Tongue (tissue), 3 donors: ENCODE measurements at places on chromosomes 11 and 22.
A peak's percentile ranks its signal among the peaks of the same experiment; 100 is the strongest.

- DNase-seq, result no peak
Observed at GRCh38 chr11:68340784-68341556, 28.6 kb downstream of the LRP5 start.

- no peak for DNase-seq
Observed at GRCh38 chr11:76798671-76799065, 15.5 kb downstream of the TSKU start.

- no peak for DNase-seq
Observed at GRCh38 chr11:66101066-66101464, 31.0 kb downstream of the PACS1 start.

DNA sequence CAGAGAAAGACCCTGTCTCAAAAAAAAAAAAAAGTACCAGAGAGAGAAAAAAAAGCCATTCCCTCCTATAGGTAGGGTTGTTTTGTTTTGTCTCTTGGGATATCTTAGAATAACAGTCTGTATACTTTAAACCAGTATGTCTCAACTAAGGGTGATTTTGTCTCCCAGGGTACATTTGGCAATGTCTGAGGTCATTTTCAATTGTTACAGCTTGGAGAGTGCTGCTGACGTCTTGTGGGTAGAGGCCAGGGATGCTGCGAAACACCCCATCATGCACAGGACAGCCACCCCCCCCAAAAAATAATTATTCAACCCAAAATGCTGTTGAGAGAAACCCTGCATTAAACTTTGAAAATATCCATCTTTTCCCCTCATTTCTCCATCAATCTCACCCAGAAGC lies 56.1 kb upstream of the CRTAM start:
- DNase-seq, result no peak

GRCh38 chr11:498297-499181 lies 8.5 kb downstream of the RNH1 start:
- DNase-seq, result no peak

DNA sequence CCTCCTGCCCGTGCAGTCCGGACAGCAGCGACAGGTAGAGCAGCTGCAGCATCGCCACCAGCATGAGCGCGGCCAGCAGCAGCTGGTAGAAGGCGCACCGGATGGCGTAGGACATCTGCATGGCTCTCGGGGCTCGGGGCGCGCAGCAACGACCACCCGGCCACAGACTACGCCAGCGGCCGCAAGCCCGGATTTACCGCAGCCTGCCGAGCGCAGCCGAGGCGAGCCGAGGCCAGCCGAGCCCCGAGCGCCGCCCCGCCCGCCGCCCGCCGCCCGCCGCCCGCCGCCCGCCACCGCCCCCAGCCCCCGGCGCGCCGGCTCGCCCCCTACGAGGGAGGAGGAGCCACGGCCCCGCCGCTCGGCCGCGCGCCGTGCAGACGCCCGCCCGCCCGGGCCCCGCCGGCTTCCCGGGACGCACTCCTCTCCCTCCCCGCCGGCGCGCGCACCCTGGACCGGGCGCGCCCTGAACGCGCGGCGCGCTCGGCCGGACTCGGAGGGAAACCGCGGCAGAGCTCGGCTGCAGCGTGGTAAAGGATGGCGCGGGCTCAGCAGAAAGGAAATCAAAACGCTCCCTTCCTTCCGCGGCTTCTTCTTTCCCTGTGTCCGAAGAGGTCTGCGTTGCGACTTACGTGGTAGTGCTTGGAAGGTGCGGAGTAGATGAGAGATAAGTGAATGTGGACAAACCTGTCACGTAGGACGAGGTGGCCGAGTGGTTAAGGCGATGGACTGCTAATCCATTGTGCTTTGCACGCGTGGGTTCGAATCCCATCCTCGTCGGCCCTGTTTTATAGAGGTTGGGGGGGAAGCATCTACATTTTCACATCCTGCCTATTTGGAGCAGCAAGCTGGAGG lies at the start of gene B4GAT1:
TSS of gene B4GAT1 (minus strand) at position 205 of the 852 bp plus-strand sequence. CDS start at position 121, 84 bp downstream.
- DNase-seq, result peak; percentile 96

DNA sequence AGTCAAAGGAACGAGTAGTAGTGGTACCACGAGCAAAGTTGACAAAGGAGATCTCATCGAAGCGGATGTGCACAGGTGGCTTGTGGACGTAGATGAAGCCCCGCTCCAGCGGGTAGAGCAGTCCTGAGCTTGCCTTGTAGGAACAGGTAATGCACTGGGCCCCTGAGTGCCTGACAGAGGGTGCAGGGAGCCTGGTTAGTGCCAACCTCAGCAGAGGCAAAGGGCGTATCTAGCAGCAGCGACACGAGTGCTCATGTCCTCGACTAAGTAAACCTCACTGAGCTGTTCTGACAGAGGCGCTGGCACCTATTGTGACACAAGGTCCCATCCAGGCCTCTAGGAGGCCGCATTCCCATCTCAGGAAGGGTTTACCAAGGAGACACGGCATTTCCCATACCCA lies 4.0 kb downstream of the SSRP1 start:
- DNase-seq, result no peak
